RPMI7951 (cell line): ENCODE measurements at places on chromosomes 1 and 21.

- DNase-seq = no peak
Measured at GRCh38 chr1:54471588-54471987, 65.4 kb upstream of the SSBP3 start.

DNA sequence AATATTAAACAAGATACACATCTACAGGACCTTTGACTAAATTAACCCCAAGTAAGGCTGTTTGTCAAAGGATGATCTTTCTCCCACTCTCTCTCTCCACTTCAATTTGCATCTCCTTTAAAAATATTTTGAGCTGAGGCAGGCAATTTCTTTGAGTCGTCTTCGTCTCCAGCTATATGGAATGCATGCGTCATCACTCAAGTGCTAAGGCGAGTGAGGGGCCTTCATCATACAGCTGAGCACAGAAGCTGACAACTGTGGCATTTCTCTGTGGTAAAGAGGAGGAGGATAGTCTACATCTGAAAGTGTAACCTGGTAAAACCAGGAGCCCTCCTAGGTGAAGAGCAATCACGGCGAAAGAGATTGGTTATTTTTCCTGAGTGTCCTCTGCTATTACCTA lies 7.6 kb downstream of the EPHX4 start:
- DNase-seq = no peak

DNA sequence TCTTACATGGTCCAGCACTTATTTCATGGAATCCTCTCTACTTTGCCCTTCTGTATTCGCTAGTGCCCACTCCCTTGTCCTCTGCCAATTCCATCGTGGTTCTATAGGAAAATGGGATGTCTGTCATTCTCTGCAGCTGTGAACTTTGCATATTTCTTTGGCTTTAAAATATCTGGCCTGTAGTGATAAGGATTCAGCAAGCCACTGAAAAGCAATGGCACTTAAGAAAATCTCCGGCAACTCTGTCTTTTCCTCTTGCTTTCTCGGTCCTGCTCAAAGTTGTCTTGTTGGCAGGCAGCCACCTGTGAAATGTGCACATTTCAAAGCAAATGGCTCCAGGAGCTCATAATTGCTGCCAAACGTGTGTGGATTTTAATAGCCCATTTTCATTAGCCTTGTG lies 91.8 kb downstream of the CHD1L start:
- no peak for DNase-seq

DNA sequence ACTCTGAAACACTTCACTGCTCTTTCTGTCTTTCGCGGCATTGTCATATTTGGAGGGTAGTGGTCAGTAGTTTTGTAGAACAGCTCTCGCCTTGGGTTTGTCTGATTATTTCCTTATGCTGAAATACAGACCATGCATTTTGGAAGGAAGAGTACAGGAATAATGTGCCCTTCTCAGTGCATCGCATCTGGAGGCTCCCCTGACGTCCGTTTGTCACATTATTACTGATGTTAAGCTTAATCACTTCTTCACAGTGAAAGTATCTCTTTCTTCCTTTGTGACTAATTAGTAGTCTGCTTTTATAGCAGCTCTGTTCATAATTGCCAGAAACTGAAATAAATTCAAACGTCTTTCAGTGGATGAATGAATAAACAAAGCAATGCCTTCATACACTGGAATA lies 85.7 kb upstream of the CXADR start:
- peak; percentile 39 for DNase-seq
